Uterus (tissue), 4 donors: ENCODE measurements at places on chromosomes 12 and 14. TPM values are rescaled to one million over a fixed set of nuclear protein-coding genes. Genes with fewer than 3 reads are reported as not detected.

DNA sequence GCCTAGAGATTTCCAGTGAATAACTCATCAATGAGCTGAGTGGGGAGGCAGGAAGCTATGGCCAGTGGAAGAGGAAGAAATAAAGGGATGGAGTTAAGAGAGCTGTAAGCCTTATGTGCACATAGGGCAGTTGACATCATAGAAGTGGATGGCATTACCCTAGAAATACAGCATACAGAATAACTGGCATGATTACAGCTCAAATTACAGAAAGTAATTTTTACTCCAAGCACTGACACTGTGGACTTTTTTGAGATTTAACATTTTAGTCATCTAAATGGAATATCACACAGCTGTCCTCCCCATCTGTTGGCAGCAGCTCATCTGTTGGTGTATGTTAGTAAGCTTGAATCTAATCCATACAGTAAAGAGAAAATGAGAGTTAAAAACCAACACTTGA is 5.4 kb upstream of the IPO8 start:
- no peaks in the 10 kb centered on the region for H3K27me3 ChIP-seq
- no peak overlapping the region for H3K27ac ChIP-seq
- H3K36me3 ChIP-seq: no peaks in the 10 kb centered on the region

DNA sequence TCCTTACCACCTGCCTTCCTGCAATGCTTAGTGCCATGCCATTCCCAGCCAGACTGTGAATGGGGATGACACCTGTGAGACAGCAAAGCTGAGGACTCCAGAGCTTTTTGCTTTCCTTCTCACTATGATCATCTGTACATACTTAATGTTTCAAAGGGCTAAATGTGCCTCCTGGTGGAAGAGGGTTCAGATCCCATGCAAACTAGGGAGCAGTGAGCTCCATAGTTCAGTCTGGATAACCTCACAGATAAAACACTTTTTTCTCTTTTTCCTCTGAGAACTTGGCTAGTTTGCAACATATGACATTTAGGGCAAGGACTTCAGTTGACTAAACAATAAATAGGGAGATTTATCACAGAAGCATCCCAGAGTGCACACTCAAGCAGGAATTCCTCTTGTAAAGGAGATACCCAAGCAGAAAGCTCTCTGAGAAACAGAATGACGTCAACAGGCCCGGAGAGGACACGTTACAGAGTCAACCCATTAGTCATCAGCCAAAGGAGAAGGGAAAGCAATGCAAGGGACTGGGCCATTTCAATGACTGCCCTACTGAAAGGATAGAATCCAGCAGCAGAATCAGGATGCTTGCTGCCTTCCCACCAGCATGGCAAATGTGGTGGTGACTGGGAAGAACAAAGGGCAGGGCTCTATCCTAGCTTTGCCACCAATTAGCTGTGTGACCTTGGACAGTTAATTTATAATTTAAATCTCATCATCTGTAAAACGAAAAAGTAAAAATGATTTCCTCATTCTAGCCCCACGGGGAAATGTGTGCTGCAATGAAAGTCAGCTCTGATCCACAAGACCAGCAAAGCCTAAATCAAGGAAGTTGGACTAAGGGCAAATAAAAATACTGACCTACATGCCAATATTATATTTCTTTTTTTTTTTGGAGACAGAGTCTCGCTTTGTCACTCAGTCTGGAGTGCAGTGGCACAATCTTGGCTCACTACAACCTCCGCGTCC is 80.8 kb upstream of the ACTN1 start:
- peaks cover 3% of the 10 kb centered on the region for H3K4me1 ChIP-seq
- peak; percentile 81 for DNase-seq
- peak overlapping the region; percentile 55 for H3K27ac ChIP-seq
- no peak overlapping the region for H3K4me3 ChIP-seq
- no peaks in the 10 kb centered on the region for H3K36me3 ChIP-seq

DNA sequence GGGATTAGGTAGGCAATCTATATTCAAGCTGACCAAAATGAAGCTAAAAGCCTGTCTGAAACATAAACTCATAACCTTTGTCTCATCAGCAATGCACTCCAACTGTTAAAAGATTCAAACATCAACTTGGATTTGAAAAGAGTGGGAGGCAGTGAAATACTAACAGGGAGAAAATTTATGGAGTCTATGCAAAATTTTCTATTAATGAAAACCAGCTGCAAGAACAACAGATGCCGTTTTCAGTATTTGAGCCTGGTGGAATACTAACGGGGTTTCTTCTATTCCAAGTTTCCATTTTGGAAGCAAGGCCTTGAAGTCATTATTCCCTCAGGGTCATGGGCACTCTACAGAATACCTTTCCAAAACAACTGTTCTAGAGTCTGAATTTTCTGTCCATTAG is 88.3 kb downstream of the LRP6 start:
- H3K36me3 ChIP-seq: no peaks in the 10 kb centered on the region
- no peaks in the 10 kb centered on the region for H3K27me3 ChIP-seq
- peak overlapping the region; percentile 8 for H3K27ac ChIP-seq
- no peak overlapping the region for H3K4me3 ChIP-seq
- H3K4me1 ChIP-seq: no peaks in the 10 kb centered on the region
- DNase-seq: no peak

- no peak overlapping the region for H3K27ac ChIP-seq
- no peaks in the 10 kb centered on the region for H3K36me3 ChIP-seq
- DNase-seq: no peak
- H3K27me3 ChIP-seq: no peaks in the 10 kb centered on the region
- no peaks in the 10 kb centered on the region for H3K4me1 ChIP-seq
Measured at GRCh38 chr12:11879306-11879705, 191.4 kb upstream of the BCL2L14 start.

- H3K27me3 ChIP-seq: no peaks in the 10 kb centered on the region
- DNase-seq: no peak
- H3K36me3 ChIP-seq: no peaks in the 10 kb centered on the region
- H3K27ac ChIP-seq: no peak overlapping the region
- no peak overlapping the region for H3K4me3 ChIP-seq
- H3K4me1 ChIP-seq: no peaks in the 10 kb centered on the region
Measured at GRCh38 chr14:33480071-33480886, 470.6 kb downstream of the EGLN3 start.

- DNase-seq: no peak
- no peaks in the 10 kb centered on the region for H3K27me3 ChIP-seq
- no peaks in the 10 kb centered on the region for H3K4me1 ChIP-seq
- H3K27ac ChIP-seq: no peak overlapping the region
Measured at GRCh38 chr12:5577211-5577612, 145.3 kb downstream of the NTF3 start.

DNA sequence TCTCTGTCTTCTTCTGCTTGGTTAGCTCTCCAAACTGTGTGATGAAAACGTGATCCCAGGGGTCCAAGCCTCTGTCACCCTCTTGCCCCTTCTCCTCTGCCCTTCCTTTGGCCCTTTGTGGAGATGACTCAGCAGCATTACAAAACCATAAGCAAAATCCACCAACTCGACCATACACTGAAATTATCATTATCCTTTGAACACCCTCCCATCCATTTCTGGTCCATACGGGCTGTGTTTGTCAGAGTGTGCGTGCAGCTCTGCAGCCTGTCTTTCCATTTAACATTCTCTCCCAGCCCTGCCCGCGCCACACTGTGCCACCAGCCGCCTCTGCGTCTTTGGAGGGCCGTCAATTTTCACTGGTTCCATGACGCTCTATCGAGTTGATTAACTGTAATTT is 69.2 kb downstream of the SLC25A47 start:
- no peaks in the 10 kb centered on the region for H3K4me1 ChIP-seq
- H3K4me3 ChIP-seq: no peak overlapping the region
- H3K36me3 ChIP-seq: no peaks in the 10 kb centered on the region

- H3K27ac ChIP-seq: peak overlapping the region; percentile 11
- H3K36me3 ChIP-seq: no peaks in the 10 kb centered on the region
- H3K4me1 ChIP-seq: no peaks in the 10 kb centered on the region
- no peaks in the 10 kb centered on the region for H3K27me3 ChIP-seq
Measured at GRCh38 chr14:22178333-22178839, 410.6 kb downstream of the DAD1 start.

DNA sequence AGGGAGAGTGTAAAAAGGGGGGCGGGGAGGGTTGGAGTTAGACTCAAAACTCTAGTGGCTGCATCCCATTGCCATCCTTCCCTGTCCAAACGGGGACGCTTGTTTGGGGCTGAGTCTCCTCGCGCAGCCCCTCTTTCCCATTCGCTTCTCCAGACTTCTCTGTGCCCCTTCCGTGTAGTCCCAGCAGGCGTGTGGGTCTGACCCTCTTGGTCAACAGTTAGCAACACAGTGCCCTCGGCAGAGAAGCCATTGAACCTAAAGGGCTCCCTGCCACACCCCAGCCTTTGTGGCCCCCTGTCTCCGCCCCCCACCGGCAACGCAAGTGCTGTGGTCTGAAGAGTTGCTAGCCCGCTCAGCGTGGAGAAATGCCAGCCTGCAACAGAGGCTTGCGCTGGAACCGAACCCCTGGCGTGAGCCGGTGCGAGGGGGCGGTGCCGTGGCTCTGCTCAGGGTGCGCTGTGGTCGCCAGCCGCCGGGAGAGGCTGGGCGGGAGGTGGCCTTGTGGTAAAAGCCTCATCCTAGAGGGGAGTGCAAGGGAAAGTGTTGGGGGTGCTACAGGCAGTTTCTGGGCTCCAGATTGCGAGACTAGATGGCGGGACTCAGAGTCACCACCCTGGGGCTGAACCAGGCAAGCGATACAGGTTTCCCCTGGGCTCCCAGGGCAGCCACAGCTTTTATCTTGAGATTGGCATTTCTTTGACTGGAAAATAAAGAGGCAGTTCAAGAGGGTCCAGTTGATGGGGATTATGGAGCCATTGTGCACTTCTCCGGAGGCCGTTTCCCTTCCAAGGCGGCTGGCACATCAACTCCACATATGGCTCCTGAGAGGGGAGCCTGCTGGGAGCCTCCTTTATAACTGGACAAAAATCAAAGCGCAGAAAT is 2.1 kb downstream of the PLXNC1 start:
- no peaks in the 10 kb centered on the region for H3K4me1 ChIP-seq
- peak; percentile 29 for DNase-seq
- H3K4me3 ChIP-seq: peak overlapping the region; percentile 67
- H3K27ac ChIP-seq: peak overlapping the region; percentile 27

GRCh38 chr14:23321572-23322547 is 603 bp downstream of the PABPN1 start:
- H3K4me1 ChIP-seq: peaks cover 6% of the 10 kb centered on the region
- H3K27me3 ChIP-seq: no peaks in the 10 kb centered on the region
- DNase-seq: no peak

DNA sequence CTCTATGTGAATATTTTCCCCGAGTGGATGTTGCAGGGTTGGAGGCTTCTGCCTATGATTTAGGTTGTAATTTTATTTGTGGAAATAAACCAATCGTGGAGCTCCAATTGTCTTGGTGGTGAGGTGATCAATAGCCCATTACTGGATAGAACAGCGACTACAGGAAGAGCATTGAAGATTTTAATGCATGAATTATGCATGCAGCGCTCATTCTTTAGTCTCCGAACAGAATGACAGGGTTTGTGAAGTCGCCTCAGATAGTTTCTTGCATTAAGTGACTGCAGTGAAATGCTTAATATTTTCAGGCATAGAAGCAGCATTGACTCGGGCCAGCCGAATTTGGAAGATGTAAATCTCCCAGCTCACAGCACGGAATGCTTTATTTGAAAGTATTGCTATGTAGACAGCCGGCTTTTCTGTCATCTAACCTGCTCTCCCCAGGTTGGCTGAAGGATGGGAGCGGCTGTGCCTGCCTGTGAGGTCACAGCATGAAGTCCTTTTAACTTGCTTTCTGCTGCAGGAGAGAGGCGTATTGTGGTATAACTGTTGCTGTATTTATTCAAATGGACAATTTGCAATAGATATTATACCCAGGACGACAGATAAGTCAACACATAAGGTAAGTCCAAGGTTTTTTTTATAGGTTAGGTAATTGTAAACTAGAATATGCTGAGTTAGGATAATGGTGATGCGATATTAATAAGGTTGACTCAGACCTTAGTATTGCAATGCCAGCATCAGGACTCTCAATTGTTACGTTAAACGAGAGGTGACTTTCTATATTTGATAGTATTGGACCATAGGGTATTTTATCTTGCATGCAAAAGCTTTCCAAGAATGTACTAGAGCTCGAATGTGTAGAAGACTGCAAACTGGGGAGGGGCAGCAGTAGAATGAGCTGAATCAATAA is 135.7 kb downstream of the CNTN1 start:
- DNase-seq: no peak
- no peak overlapping the region for H3K27ac ChIP-seq
- H3K4me1 ChIP-seq: no peaks in the 10 kb centered on the region
- no peaks in the 10 kb centered on the region for H3K27me3 ChIP-seq
- H3K4me3 ChIP-seq: no peak overlapping the region
- H3K36me3 ChIP-seq: no peaks in the 10 kb centered on the region

- no peaks in the 10 kb centered on the region for H3K27me3 ChIP-seq
- H3K36me3 ChIP-seq: no peaks in the 10 kb centered on the region
- no peak overlapping the region for H3K27ac ChIP-seq
- no peaks in the 10 kb centered on the region for H3K4me1 ChIP-seq
Measured at GRCh38 chr12:70809887-70810286, 110.7 kb downstream of the PTPRR start.

GRCh38 chr12:105508096-105508495 is 177.6 kb downstream of the C12orf75 start:
- no peak overlapping the region for H3K27ac ChIP-seq
- no peaks in the 10 kb centered on the region for H3K4me1 ChIP-seq
- H3K4me3 ChIP-seq: no peak overlapping the region

GRCh38 chr12:25052196-25052913 is 103.5 kb upstream of the BCAT1 start:
- H3K27ac ChIP-seq: no peak overlapping the region
- H3K36me3 ChIP-seq: no peaks in the 10 kb centered on the region
- H3K4me3 ChIP-seq: peak overlapping the region; percentile 1
- H3K4me1 ChIP-seq: no peaks in the 10 kb centered on the region
- no peaks in the 10 kb centered on the region for H3K27me3 ChIP-seq

DNA sequence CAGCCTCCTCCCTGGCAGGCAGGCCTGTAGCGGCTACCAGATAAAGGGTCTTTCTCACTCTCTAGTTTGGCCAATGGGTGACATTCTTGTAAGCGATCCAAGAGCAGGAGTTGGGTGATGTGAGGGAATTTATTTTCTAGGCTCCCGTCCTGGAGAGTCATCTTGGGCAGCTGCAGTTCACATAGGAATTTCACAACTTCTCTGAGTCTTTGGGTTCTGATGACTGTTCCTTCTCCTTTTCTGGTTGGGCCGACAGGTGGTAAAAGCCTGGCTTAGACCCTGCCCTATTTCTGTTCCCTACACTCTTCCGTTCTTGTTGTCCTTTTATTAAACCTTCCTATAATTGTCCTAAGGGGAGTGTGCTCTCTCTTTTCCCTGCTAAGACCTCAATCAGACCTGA is 42.6 kb upstream of the POC1B start:
- H3K27me3 ChIP-seq: no peaks in the 10 kb centered on the region
- no peaks in the 10 kb centered on the region for H3K36me3 ChIP-seq
- no peak overlapping the region for H3K27ac ChIP-seq
- H3K4me1 ChIP-seq: no peaks in the 10 kb centered on the region
- H3K4me3 ChIP-seq: no peak overlapping the region

DNA sequence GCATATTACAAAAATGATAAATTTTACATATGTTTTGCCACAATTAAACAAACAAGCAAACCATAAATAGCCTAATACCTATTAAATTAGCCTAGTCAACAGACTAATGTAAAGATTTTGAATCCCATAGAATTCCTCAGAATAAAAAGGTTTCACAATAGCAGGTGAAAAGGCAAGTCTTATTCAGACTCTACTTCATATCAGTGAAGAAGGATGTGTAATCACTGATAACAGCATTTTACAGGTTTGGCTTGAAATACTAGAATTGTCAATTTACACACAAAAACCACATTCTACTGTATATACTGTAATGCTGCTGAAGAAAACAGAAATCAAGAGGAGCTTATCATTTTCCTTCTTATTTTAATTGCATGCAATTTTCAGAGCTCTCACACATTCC is 90.8 kb upstream of the SSTR1 start:
- no peak overlapping the region for H3K4me3 ChIP-seq
- H3K27me3 ChIP-seq: no peaks in the 10 kb centered on the region
- no peak overlapping the region for H3K27ac ChIP-seq
- DNase-seq: no peak
- no peaks in the 10 kb centered on the region for H3K4me1 ChIP-seq

HOXC11 gene
- total RNA-seq: not detected

SDR9C7 gene
- not detected for total RNA-seq

PRH2 gene
- not detected for total RNA-seq

JAG2 gene
- 15.3 TPM for total RNA-seq

KCNA5 gene
- total RNA-seq: not detected
